ENCODE measurements at places on chromosomes 12 and 14.
A peak's percentile ranks its signal among the peaks of the same experiment; 100 is the strongest.

DNA sequence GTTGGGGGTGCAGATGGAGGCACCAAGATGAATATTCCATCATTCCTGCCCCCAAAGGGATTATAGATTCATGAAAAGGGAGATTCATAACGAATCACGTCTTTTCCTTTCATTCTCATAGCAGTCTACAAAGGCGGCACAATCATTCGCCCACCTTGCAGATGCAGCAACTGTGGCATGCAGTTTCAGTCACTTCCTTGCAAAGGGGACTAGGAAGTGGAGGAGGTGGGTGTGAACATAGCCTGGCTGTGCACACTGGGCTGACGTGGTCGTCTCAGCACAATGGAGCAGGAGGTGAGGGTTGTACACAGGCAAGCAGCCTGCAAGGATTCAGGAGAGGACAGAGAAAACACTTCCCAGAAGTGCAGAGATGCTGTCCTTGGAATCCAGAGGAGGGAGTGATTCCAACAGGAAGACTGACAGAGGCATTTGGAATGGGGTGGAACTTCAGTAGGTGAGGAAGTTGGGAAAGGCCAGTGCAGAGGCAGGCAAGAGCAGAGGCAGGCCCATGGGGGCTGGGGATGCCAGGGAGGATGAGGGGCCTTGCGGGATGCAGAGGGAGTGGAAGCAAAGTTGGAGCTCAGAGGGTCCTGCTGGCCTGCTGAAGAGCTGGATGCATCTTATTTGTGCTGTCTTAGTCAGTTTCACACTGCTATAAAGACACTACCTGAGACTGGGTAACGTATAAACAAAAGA lies 21.9 kb upstream of the PPP2R5C start:
- no peak for DNase-seq

- DNase-seq: no peak
These were observed 9.9 kb downstream of the IFT43 start for GRCh38 chr14:75995372-75996041.

DNA sequence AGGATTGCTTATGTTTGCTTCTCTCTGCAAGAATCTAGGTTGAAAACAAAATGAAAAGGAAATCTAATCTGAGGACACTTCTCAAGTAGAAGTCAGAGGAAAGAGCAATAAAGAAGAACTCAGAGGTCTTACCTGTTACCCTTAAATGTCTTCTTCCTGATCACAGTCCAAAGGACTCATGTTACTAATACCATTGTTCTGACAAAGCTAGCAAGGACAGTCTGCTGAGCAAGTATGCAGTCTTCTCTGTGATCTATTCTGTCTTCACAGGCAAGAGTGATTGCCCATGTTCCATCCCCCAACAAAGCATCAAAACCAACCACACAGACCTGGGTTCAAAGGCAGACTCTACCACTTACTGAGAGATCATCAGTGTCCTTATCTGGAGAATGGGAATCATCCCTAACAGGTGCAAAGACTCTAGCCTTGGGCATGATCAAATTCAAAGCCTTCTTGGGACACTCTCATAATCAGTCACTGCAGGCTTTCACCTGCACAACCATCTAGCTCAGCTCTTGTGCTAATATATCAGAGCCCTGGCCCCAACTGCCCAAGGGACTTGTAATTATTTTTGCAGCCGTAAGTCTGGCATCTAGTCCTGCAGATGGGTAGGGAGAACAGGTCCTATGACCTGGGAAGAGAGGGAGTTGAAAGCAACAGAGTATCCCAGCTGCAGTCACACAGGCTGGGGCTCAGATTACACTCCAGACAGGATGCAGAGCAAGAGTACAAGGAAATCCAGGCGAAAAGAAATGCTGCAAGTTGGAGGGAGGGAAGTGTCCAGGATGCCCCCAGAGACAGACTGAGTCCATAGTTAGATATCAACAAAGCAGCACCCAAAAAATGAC lies 97.9 kb upstream of the NUDT4 start:
- no peak for DNase-seq

- no peak for DNase-seq
These were observed 242.4 kb upstream of the TBX3 start for GRCh38 chr12:114926341-114926740.

DNA sequence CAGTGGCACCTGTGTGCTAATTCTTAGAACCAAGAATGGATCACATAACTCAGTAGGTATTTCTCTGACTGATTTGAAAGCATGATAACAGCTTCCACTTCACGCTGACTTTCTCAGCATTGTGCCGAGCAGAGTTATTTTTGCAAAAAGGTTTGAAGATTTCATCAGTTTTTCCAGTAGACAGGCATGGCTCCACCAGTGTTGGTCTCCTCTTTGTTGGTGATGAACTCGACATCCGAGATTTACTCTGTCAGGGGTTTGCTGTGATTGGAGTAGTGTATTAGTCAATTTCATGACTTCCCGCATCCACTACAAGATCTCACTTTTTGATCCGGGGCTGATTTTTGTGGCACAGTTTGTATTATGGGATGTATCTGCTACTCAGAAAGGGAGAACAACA lies 85.3 kb downstream of the PRKCH start:
- DNase-seq: no peak

- no peak for DNase-seq
These were observed 50.7 kb downstream of the BICDL1 start for GRCh38 chr12:120039711-120040110.

- peak; percentile 85 for DNase-seq
These were observed at the start of gene SOAT2 for GRCh38 chr12:53102883-53103807. SOAT2 (plus strand) TSS chr12:53103486; CDS start chr12:53103578, 92 bp downstream.

DNA sequence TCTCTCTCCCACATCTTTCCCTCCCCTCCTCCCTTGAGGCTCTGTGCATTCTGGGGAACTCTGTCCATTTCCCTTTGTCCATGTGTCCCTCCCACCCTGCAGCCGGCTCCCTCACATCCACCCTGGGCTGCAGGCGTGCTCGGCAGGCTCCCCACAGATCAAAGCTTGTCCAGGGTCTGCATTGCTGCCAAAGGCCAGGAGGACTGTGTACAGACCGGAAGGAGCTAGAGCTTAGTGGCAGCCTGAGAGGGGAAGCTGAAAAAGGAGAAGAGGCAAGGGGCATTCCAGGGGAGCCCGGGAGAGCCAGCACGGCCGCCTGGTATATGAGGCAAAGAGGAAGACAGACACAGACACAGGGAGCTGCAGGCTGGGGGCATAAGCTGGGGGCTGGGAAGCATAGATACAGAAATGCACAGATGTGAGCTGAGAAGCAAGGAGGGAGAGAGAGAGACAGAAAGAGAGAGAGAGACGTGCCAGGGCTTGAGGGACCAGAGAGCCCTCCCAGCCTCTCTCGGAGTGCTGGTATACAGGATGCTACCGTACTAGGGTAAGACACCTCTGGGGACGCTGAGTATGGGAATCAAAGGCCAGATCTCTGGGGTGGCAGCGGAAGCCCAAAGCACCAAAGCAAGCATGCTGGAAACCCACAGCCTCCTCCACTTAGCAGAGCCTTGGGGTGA lies 3.3 kb downstream of the CD4 start:
- DNase-seq: peak; percentile 43

GRCh38 chr12:49922349-49923034 lies 18.8 kb upstream of the FAIM2 start:
- DNase-seq: no peak

GRCh38 chr14:37826869-37827268 lies 231.4 kb downstream of the TTC6 start:
- DNase-seq: no peak

DNA sequence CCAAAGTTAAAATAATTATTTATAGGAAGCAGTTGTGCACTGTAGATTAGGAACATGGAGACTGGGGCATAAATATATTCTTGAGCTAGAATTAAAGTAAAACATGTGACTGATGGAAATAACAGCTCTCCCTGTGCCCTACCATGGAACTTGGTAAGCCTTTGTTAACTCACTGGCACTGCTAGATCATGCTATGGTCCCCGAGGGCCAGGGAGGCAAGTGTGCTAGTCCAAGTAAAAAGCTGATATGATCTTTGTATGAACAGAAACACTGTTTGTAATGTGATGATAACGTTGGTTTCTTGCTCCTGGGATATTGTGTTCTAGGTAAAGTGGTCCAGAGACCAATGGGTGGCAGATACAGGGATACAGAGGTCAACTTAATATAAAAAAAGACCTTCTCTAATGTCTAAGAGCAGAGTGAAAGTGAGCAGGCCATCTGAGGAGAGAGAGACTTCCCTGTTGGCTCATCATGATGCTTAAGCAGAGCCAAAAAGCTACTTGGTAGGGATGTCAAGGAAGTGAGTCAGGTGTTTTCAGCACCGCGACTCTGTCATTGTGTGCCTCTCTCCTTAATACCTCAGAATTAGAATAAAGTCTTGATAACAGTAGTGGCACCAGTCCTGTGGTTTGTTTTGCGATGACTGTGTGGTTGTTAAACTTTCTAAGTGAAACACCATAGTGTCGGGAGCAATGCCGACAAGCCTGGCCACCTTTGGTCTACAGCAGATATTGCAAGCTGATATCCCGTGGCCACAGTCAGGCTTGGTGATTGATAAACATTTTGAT lies 27.6 kb downstream of the BICD1 start:
- peak; percentile 91 for DNase-seq

GRCh38 chr14:90604356-90604755 lies 207.5 kb downstream of the CALM1 start:
- DNase-seq: no peak

DNA sequence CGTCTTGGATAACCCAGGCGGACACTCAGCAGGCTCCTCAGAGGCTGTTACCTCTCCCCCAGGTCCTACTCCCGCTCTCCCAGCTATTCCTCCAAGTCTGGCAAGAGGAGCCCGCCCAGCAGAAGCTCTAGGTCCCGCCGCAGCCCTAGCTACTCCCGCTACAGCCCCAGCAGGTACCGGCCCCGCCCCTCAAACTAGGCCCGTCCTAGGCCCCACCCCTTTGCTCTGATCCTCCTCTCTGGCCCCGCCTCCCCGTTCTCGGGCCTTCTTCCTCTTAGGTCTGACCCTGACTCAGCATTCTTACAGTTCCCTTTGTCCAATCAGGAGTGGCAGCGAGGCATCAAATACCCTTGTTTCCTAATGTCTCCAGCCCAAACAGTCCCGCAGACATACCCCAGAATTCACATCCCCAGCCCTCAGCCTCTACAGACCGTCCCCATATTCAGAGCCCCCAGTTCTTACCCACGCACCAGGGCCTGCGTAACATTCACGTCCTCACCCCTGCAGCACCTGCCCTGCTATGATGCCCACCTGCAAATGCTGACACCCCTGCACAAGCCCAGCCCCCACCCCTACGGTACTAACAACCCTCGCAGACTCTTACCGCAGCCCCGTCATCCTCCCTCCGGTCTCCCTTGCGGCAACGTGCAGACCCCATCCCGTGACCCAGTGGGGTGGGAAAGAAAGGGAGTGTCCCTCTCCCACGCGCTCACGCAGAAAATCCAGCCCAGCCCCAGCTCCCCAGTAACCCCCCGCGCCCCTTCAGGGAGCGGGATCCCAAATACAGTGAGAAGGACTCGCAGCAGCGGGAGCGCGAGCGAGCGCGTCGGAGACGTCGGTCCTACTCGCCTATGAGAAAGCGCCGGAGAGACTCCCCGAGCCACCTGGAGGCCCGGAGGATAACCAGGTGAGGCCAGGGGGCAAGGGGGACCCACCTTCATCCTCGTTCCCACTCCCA lies 25.0 kb upstream of the HSPB8 start:
- peak; percentile 4 for DNase-seq

GRCh38 chr12:14993537-14994266 lies 20.9 kb downstream of the PDE6H start:
- peak; percentile 21 for DNase-seq

DNA sequence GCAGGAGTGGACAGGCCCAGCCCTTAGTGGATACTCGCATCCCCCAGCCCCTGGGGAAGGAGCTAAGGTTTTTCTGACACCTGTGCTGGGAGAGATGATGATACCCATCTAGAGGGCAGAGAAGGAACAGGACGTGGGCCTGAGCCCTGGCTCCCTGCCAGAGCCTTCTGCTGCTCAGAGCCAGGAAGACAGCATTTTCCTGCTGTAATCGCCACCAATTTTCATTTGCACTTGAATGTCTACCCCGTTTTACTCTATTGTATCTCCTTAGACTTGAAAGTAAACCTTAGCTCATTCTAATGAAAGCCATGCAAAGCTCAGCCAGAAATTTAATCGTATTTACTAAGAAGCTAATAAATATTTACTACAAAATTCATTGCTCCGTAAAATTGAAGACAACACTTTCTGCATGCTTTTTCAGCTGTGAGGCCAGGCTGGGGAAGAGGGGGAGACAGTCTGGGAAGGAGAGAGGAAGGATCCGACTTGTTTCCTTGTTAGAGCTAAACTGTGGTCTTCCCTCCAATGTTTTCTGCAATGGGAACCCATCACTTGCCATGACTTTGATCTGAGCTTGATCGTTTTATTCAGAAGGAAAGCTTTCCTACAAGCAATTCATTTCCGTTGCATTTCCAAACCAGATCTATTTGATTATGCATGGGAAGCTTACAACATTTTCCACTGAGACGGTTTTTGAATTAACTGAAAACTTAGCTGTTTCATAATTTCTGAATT lies 17.6 kb upstream of the TRAF3 start:
- DNase-seq: no peak

- no peak for DNase-seq
These were observed 37.2 kb upstream of the BDKRB2 start for GRCh38 chr14:96167224-96168148.

GRCh38 chr14:106737021-106737420 lies 1210.6 kb downstream of the TMEM121 start:
- no peak for DNase-seq

GRCh38 chr14:100237735-100238418 lies 1.1 kb upstream of the YY1 start:
- peak; percentile 78 for DNase-seq

GRCh38 chr12:46303039-46303666 lies 34.3 kb upstream of the SLC38A1 start:
- peak; percentile 62 for DNase-seq

- no peak for DNase-seq
These were observed at the start of gene MYO1H for GRCh38 chr12:109347589-109347988. MYO1H (plus strand) TSS chr12:109347900; CDS start chr12:109347961, 61 bp downstream.

- no peak for DNase-seq
These were observed 493.3 kb downstream of the APAF1 start for GRCh38 chr12:99138393-99138792.

DNA sequence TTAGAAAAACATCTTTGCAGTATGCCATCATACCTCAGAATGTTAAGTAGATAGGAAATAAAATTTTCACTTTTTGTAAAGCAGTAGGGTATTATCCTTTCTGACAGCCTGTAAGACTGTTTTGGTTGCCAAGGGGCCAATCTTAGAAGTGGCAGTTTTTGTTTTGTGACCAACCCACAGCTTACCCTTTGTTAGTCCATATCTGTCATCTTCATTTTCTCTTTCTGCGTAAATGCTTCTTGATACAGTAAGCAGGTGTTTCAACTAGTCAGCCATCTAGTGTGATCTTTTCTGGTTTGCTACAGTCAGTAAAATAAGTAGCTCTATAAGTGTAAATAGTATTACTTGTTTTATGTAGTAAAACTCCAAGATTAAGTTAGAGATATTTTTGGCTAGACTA lies 8.8 kb downstream of the PPM1A start:
- DNase-seq: no peak

DNA sequence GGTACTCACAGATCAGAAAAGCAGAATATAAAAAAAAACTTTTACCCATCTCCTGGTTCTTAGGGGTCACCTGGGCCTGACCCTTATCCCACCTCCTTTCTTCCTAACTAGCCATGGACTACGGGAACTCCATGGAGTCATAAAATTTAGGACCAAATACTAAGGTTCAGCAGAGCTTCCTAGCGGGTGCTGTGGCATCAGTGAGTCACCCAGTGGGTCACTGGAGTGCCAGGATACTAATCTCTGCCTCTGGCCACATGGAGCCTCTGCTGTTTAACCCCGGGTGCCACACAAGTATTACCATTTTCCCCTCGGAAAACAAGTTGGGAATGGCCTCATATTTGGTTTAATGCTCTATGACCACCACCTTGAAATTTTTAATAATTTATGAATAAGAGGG lies 6.9 kb downstream of the ZBTB39 start:
- no peak for DNase-seq

- DNase-seq: peak; percentile 25
These were observed 368.7 kb upstream of the GARIN6 start for GRCh38 chr12:99278899-99279298.
